HS-5 (cell line): ENCODE measurements at places on chromosomes 7 and 10.

GRCh38 chr10:49023071-49023470 is 83.4 kb upstream of the LRRC18 start:
- DNase-seq, result no peak

DNA sequence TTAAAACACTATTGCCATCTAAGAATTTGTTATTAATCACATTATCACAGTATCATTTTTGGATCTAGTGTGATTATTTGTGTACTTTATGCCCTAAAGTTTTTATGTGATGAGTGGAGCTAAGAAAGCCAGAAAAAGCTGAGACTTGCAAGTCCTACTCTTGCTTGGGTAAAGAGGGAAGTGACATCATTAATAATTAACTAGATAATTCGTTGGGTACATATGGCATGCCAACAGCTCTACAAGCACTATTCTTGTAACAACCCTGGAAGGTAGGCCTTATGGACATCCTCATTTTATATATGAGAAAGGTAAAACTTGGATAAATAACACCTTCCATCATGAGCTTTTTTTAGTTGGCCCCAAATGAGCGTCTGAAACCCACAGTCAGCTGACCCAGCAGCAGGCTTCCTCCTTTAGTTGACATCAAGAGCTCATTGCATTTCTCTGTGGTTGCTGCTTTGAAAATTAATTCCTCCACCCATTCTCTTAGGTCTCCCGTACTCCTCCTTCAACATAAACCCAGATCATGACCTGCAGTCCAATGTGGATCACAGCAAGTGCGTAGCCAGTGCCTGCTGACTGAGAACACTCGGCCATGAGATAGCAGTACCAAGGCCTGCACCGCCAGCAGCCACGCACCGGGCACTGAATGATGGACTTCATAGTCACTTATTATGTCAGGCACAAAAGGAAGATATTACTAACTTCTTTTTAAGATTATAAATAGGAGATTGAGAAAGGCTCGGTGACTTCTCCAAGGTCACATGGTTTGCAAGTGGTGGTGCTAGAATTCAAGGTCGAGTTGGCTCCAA is 292.0 kb upstream of the AOAH start:
- DNase-seq, result no peak

DNA sequence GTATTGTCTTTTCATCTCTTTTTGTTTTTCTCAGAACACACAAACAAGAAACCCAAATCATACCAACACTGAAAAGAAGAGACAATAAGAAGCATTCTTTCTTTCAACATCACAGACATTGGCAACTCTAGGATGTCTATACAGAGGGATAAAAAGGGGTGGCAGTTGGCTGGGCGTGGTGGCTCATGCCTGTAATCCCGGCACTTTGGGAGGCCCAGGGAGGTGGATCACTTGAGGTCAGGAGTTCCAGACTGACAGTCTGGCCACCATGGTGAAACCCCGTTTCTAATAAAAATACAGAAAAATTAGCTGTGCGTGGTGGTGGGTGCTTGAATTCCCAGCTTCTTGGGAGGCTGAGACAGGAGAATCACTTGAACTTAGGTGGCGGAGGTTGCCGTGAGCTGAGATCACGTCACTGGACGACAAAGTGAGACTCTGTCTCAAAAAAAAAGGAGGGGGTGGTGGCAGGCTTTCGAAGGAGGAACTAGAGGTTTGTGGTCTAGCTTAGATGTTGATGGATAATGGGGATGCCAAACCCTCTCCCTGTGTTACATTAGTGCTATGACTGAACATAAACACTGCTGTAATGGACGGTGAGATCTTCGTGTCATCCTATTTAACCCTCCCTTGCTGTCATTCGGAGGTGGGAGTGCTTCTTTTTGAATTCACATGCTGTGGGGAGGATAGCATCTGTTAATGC is 9.4 kb downstream of the CNNM2 start:
- no peak for DNase-seq

DNA sequence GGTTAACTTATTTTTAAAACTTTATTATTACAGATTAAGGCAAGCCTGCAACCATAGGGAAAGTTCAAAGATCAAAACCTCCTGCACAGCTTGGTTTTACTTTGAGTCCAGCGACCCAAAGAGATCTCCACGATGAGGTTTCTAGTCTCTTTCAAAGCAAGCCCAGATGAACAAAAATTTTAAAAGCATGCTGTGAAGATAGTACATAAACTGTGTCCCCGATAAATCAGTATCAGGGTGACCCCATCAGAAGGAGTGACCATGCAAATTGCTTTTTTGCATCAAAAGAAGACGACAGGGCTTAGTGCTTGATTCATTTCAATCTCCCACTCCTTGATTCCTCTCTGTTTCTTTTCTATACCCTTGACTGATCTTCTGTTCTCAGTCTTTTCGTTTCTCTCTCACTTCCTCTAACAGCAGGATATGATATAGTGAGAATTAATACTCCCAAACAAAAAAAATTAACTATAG is 16.0 kb upstream of the DNTT start:
- no peak for DNase-seq

GRCh38 chr7:121192834-121193233 is 136.0 kb upstream of the WNT16 start:
- DNase-seq, result no peak

DNA sequence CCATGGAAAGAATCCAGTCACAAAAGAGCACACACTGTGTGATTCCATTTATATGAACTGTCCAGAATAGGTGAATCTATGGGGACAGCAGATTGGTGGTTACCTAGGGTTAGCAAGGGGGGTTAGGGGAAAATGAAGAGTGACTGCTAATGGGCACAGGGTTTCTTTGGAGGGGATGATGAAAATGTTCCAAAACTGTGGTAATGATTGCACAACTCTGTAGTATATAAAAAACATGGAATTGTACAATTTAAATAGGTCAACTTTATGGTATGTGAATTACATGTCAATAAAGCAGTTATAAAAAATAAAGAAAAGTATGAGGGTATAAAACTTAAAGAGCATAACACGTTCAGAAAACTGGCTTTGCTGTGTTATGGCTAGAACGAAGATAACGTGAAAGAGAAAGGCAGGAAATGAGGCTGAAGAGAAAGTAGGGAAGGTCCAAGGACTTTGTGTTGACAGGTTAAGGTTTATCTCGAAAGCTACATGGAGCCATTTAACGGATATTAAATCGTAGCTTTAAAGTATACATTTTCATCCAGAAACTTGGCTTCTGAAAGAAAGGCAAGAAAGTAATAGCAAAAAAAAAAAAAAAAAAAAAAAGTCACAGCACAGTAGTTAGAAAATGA is 26.4 kb upstream of the MSS51 start:
- no peak for DNase-seq

DNA sequence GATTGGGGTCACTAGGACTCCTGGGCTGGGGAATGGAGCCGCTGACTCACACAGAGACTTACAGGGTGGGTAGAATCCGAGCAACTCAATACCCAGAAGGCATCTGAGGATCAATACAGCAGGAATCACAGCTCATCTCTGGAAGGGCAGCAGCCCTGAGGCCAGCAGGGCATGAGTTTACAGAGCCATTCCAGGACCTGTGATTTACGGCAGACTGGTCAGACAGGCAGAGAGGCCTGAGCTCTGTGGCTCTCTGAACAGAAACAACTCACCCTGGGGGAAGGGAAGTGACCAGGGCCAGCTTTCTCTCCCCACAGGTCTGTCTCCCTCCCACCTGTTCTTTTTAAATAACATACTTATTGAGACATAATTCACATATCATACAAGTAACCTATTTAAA is 88.2 kb upstream of the CXCL12 start:
- no peak for DNase-seq

GRCh38 chr7:28237363-28237762 is 56.8 kb upstream of the JAZF1 start:
- no peak for DNase-seq

DNA sequence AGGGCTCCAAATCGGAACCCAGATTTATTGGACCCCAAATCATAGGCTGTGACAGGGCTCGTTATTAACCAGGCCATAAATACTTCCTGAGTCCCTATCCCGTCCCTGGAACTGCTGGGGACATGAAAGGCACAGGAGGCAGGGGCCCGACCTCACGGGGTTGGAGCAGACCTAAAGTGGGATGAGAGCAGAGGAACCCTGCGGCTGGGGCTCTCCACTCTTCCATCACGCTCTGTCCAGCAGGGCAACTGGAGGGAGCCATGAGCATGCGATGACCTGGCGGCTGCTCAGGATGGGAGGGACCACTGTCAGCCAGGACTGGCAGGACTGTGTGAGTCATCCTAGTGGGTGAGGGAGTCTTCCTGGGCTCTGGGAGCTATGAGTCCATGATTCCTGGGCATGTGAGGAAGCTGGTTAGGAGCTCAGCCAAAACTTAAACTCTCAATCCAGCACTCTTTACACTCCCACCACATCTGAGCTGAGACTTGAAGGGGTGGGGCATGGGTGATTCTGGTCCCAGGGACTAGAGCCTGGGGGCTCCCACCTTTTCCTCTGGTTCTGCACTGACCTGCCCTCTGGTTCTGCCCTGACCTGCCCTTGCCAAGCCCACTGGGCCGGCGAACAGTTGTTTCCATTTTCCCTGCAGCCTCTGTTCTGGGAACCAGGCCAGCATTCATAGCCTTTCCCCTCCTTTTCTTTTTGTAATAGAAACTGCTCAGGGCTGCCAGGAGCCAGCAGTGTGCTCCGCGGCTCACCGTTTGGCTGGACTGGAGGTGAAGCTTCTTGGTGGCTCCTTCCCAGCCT is 47.1 kb downstream of the SYPL1 start:
- DNase-seq, result peak; percentile 68

- no peak for DNase-seq
These were observed 7.4 kb downstream of the ARHGAP21 start for GRCh38 chr10:24716295-24716694.

GRCh38 chr10:633279-634245 is 55.9 kb downstream of the DIP2C start:
- DNase-seq, result no peak

DNA sequence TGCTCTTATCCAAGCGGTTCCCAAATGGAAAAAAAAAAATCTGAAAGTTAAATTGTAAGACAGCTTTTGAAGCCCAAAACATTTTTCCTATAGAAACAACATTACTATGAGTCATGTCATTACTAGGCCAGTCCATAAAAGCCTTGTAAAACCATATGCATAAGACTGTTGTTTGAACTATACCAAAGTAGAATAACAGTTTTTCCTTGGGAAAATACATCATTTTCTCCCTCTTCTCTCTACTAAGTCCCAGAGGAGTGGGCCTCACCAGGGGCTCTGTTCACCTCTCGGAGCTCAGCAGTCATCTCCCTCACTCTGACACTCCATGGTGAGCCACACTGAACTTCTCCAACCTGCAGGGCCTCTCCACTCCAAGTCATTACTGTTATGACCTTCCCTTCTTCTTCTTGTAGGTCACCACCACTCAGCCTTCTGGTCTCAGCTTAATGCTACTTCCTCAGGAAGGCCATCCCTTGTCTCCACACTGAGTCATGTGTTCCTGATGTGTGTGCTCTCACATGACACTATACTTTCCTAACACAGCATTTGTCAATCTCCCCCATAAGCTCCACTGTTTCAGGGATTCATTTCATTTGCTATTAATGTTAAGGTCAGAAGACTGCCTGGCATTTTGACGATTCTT is 32.5 kb downstream of the ZNF438 start:
- DNase-seq, result no peak

GRCh38 chr10:51113007-51113406 is 38.7 kb downstream of the PRKG1 start:
- no peak for DNase-seq

DNA sequence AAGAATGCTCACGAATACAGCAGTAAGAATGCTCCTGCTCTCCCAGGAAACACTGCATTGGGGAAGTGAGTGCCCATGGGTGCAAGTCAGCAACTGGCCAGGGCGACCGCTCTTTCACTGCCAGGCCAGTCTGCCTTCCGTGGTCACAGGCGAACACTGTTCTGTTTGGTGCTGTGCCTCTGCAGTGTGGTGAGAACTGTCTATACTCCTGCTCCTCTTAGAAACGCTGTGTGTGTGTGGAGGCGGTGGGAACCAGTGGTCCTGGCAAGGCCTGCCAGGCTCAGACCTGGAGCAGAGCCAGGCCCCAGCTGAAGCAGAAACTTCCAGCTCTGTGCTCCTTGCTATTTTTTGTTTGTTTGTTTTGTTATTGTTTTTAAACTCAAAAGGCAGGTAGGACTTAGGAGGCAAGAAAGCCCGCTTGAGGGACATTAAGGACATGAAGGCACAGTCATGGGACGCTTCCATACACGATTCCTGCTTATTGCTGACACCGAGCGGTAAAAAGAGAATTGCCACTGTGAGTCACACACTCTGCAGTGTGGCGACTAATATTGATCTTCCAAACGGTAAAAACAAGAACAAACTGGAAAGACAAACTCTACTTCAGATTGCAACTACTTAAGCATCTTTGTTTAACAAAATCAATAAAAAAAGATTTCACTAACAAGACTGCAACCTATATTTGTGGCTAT is 430.8 kb downstream of the DNAJB6 start:
- no peak for DNase-seq

DNA sequence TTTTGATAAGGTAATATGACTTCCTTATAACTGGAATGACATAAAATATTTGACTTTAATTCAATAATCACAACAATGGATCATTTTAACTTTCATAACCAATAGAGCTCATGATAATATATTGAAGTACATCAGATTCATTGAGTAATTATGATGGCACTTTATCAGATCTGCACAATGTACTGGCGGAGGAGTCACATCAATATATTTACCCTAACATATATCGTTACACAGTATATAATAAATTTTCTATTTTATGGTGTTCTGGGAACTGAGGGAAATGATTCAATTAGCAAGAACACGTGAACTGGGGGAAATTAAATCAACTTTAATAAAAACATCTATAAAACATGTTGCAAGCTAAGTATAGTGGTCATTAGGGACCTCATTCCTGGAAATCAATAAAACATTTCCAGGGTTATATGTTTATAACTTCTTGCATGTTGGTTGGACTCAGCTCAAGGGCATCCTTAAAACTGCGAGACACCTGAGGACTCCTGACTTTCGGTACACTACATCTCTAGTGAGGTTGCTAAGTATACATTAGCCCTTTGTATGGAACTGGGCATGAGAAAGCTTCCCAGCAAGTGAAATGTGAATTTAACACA is 254.0 kb downstream of the KCND2 start:
- DNase-seq, result no peak

- no peak for DNase-seq
These were observed 63.3 kb downstream of the C10orf143 start for GRCh38 chr10:130047336-130047735.

DNA sequence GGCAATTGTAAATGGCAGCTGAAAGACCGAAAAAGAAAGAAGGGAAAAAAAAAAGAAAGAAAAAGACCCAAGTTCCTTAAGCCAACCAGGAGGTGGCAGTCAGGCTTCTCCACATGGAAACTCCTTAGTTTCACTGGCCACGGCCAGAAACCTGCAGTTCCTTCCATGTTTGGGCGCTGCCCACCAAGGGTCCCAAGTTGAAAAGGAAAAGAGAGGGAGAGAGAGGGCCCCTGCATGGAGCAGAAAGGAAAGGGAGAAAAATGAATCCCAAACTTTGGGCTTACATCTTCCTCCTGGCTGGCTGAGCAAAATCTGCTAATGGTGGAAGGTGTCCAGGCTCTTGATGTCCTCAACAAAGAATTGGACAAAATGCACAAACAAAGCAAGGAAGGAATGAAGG is 31.8 kb upstream of the ABCA13 start:
- no peak for DNase-seq

- DNase-seq, result no peak
These were observed 3.3 kb upstream of the MTERF1 start for GRCh38 chr7:91883676-91884362.
